ENCODE measurements at places on chromosomes 3 and 15.

GRCh38 chr3:22977650-22978289, 225.4 kb upstream of the UBE2E2 start:
- DNase-seq, result no peak

DNA sequence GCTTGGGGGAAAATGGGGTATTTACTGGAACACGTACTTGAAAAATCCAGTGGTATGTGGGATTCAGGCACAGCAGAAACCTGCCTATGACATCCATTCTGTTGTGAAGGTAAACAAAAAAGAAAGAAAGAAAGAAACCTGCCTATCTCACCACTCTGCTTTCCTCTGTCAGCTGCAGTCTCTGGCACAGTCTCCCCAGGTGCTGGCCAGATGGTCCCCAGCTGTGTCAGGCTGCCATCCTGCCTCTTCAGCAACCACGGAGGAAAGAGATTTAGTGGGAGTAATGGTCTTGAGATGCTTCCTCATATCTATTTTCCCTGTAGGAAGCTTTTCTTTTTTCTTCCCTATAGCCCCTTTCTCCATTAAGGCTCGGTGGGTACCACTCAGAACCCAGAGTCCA, 2.5 kb upstream of the PXYLP1 start:
- DNase-seq, result no peak

DNA sequence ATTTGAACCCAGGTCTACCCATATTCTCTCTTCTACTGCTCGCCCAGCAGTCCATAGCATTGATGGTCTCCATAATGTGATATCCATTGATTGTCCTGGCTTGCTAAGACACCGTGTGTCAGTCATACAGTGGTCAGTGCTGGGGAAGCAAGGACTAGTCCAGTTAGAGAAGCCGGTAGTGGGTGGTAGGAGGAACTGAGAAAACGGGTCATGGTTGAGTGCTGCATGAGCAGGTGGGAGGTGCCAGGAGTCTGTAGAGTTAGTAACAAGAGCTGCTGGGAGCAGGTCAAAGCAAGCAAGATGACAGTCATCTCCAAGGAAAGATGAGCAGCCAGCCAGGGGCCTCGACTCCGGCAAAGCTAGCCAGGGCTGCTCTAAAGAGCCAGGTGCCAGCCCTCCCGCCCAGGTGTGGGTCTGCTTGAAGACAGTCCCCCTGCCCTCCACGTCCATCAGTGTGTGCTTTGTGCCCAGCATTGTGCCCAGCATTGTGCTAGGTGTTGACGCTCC, 29.5 kb upstream of the USP3 start:
- DNase-seq, result no peak

DNA sequence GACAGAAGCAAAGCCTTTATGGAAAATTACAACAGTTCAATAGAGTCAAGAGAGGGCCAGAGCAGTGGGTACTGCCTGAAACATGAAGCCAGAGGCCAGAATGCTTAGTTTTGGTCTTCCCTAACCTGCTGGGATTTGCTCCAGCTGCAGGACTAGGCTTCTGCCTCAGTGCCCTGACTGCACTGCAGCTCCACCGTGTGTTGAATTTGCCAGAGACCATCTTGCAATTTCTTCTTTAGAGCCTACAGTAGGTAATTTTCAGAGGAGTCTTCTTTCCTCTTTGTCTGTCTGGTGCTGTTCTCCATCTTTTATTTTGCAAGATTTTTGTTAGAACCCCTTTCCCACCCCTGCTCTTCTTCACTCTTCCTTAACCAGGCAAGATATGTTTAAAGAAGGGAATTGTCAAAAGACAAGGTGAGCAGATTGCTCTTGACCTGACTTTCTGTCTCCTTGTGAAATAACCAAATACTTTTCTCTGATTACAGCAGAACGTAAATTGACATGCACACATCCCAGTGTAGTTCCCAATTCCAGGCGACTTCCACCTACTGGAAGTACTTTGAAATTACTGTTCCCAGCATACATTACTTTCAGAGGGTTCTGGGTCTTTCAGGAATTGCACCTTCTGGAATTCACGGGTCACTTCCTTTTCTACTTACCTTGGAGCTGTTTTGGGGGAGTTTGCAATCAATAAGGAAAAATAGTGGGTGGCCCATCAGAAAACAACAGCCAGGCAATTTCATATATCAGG, 161.2 kb downstream of the MINAR1 start:
- DNase-seq, result no peak

DNA sequence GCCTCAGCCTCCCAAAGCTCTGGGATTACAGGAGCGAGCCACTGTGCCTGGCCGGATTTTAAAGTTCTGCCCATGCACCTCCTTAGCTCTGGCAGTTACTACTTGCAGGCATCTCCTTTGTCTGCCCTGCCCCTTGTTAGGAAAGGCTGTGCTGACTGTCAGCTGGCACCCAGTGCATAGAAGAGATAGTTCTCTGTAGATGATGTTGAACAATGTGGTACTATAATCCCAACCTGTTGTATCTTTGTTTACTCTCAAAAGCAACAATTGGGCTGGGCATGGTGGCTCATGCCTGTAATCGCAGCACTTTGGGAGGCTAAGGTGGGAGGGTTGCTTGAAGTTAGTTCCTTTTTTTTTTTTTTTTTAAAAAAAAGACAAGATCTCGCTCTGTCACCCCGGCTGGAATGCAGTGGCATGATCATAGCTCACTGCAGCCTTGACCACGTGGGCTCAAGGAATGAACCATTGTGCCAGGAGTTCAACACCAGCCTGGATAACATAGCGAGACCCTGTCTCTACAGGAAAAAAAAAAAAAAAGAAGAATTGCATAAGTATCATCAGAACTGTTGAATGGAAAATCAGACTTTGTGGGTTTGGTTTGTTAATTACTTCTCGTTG, 30.6 kb downstream of the FLNB start:
- DNase-seq, result no peak

- no peak for DNase-seq
These were observed 190.4 kb downstream of the MEGF11 start for GRCh38 chr15:66063147-66063546.

DNA sequence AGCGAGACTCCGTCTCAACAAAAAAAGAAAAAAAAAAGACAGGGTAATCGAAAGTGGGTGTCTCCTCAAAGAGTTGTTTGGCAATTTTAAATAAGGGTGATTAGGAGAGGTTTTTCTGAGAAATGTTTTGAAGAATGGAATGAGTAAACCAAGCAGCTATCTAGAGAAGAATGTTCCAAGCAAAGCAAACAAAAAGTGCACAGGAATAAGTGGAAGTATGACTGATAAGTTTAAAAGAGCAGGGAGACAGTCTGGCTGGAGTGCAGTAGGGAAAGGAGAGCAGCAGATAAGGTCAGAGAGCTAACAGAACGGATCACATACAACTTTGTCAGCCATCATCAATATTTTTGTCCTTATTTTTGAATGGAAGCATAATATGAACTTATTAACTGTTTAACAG, 853.5 kb downstream of the TUSC7 start:
- DNase-seq, result no peak

- DNase-seq, result no peak
These were observed 102.1 kb downstream of the SRGAP3 start for GRCh38 chr3:9147215-9147895.

- no peak for DNase-seq
These were observed 194.7 kb downstream of the WNT5A start for GRCh38 chr3:55292360-55292759.

- DNase-seq, result no peak
These were observed 766 bp upstream of the EMC4 start for GRCh38 chr15:34223904-34224596.

DNA sequence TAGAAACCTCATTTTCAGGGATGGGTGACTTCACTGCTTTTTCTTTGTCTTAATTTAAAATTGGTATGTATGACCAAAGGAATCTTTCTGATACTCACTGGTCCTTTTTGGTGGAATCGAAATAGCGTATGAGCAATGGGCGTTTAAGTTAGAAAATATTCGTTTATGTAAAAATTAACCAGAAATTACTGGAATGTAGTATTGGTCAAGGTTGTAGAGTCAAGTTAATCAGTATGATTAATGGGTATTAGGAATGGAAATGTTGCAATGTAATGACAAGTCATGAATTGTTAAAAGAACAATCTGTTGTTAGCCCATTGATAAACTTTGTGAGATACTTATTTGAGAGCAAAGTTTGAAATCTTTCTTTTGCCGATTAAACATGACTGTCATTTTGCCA, 36.9 kb downstream of the AKAP13 start:
- DNase-seq, result no peak

GRCh38 chr3:198030125-198030524, 70.1 kb downstream of the LMLN start:
- DNase-seq, result no peak

DNA sequence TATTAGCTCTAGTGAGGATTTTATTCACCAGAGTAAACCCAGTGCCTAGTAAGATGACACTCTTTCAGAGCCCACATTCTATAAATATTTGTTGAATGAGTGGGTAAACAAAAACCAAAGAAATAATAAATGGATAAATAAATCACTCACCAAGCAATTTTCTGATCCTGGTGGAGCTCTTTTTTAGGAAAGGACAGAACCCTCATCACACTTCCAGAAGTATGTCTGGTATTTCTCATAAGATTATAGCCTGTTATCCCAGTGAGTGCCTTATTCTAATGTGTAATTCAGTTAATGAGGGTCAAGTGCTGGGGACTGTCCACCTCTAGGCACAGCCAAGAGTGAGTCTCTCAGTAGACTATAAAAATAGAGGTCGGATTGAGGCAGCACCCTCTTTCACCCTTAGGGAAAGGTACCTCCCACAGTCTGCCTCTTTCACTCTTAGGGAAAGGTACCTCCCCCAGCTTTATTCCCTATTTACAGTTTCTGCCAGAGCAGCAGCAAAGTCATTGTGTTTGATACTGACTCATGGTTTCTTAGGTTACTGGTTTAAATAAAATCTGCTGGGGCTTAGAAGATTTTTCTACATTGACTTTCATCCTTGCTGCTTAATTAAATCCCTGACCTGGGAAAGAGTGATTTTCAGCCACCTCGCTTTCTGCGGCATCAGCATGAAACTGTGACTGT, 145.0 kb downstream of the STAC start:
- no peak for DNase-seq

DNA sequence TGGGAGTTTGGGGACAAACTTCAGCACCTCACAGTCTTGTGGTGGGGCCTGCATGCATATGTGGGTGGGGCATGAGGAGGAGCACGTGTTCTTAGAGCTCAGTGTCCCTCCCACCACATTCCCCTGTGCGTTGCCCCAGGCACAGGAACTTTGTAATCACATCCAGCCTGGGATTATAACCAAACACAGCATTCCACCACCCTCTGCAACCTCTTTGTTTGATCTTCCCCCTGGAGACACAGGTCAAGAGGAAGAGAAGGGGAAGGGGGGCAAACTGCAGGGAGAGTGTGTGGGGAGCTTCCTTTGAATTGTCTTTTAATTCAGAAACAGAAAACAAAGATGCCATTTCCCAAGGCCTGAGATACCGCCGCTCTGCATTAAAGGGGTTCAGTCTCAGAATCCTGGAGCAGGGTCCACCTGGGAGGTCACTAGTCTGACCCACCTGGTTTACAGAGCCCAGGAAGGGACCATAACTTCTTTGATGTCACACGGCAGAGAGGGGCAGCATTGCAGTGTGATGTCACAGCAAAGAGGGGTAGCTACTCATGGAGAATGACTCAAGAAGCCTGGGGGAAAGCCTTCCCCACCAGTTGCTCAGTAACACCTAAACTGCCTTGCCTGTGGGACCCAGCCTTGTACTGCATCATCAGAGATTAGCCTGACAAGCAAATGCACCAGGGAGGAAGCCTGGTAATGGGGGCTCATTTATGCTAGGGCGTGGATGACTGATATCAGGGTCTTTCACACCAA, 106.3 kb upstream of the RNU6-1 start:
- no peak for DNase-seq

GRCh38 chr3:47441796-47442551, 33.8 kb downstream of the SCAP start:
- DNase-seq, result no peak

DNA sequence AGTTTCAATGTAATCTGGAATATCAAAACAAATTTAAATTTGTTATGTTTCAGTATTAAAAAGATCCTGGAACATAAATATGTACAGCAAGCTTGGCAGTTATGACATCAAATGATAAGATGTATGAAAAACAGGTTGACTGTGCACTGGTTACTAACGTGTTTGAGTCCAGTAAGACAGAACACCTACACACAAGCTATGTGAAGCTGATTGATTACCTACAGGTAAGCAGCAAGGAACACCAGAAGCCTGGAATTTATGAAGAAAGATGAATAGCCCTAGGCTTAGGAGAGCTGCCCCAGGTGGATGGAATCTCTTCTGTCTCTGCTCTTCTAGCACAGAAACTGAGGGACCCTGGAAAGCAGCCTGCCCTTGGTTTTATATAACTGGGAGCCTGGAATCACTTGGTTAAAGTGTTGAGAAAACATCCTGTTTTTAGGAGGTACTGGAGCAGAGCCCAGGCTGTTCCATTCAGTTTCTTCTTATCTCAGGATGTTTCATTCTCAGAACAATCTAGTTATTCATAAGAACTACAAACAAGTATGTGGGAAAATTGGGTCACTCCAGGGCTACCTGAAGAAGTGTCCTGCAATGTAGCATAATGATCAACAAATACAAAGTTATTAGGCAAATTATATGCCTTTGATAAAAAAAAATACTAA, 36.3 kb downstream of the SLITRK3 start:
- no peak for DNase-seq

- DNase-seq, result no peak
These were observed 310.4 kb downstream of the PLCL2 start for GRCh38 chr3:17195192-17195611.

DNA sequence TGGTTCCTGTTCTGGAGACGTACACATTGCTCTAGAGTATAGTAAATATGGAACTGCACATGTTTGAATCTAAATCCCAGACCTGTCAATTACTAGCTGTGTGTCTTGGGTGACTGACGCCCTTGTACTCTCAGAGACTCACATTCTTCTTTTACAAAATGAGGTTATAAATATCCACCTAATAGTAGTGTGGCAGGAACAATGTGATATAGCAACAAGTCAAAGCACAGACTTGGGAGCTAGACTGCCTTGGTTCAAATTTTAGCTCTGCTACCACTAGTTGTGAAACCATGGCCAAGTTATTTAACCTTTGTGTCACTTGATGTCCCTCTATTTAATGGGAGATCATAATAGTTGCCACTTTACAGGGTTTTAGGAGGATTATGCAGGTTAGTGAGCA, 245.6 kb downstream of the CPNE4 start:
- DNase-seq, result no peak

Data from activated gamma-delta T cell treated with anti-CD3 and anti-CD28 coated beads, Interleukin-2, amount 50 U/mL, for 16 hours (primary cell).